ENCODE measurements at places on chromosomes 13 and 19.

DNA sequence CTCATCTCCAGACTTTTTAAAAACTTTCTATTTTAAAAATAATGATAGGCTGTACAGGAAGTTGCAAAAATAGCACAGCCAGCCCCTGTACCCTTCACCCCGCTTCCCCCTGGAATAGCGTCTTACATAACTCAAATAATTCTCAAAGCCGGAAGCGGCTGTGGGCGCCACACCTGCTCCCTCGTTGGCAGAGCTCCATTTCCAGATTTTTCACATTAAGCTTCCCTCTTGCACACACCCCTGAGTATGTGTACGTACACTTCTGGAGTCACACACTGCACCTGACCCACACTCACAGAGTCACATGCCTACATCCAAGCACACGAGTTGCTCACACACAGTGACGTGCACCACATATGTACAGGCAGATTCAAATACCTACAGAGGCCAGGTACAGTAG is 24.9 kb upstream of the DPP9 start:
- DNase-seq, result no peak

DNA sequence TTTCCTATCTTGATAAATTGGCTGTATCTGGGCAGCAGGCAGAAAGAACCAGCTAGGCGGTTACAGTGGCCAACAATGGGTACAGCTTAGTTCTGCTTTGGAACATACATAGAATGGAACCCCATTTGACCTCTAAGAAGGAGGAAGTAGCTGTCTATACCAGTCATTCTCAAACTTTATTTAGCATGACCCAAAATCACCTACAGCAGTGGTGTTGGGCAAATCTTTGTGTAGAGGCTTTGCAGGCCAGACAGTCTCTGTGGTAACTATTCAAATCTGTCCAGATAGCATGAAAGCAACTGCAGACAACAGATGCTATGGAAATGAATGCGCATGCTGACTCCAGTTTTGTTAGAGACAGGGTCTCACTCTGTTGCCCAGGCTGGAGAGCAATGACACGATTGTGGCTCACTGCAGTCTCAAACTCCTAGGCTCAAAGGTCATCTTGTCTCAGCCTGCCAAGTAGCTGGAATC is 12.0 kb upstream of the KCNC3 start:
- no peak for DNase-seq

- no peak for DNase-seq
These were observed 12.6 kb upstream of the CSNK1A1L start for GRCh38 chr13:37118016-37118415.

DNA sequence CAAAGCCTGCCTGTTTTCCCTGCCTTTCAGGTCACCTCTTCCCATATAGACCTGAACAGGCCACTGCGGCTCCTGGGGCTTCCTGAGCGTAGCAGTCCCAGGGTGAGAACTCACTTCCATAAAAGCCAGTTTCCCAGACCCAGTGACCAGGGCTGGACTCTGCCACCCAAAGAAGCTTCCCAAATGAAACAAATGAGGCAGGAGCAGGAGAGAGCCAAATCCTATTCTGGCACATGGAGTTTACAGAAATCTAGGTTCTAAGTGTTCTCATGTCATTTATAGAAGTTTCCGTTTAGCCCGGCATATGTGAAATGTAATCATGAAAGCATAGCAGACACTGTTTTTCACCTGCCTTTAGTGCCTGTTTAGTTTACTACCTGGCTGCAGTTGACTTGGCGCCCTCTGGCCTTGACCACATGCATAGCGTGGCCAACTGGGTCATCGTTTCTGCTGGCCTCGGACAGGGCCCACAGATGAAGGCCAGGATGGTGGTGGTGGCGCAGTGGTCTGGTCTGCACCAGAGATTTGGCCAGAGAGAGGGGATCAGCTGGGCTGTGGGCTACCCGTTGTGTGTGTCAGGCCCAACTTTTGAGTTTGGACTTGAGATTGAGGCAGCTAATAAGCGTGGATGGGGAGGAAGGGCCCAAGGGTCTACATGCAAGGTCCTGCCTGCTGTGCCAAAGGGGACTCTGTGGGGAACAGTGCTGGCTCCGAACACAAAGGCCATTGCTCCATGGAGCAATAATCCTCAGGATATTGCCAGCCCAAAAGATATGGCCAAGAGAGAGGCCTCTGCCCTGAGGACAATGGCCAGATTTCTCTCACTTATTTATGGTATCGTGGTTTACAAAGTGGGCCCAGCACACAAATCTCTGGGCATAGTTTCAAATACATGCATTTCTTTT is 43.3 kb downstream of the NFIX start:
- no peak for DNase-seq

- peak; percentile 26 for DNase-seq
These were observed 366 bp upstream of the KL start for GRCh38 chr13:33015791-33016323.

DNA sequence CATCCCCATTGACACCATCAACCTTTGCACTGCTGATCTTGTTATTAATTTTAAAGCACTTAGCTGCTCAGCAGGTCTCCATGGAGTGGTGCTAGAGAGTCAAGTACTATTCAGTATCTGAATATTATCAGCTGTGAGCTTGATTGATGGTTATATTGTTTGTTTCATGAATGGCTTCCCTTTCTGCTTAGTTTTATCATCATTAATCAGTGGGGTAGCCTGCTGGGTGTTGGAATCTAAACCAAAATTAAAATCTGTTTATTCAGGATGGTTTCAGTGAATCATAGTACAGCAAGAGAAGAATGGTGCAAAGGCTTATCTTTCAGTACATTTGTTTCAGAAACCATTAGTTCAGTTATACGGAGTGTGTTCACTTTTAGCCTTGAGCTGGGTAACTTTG is 42.5 kb upstream of the SCEL start:
- no peak for DNase-seq

- DNase-seq, result no peak
These were observed 242.4 kb downstream of the KCNRG start for GRCh38 chr13:50257646-50258045.

DNA sequence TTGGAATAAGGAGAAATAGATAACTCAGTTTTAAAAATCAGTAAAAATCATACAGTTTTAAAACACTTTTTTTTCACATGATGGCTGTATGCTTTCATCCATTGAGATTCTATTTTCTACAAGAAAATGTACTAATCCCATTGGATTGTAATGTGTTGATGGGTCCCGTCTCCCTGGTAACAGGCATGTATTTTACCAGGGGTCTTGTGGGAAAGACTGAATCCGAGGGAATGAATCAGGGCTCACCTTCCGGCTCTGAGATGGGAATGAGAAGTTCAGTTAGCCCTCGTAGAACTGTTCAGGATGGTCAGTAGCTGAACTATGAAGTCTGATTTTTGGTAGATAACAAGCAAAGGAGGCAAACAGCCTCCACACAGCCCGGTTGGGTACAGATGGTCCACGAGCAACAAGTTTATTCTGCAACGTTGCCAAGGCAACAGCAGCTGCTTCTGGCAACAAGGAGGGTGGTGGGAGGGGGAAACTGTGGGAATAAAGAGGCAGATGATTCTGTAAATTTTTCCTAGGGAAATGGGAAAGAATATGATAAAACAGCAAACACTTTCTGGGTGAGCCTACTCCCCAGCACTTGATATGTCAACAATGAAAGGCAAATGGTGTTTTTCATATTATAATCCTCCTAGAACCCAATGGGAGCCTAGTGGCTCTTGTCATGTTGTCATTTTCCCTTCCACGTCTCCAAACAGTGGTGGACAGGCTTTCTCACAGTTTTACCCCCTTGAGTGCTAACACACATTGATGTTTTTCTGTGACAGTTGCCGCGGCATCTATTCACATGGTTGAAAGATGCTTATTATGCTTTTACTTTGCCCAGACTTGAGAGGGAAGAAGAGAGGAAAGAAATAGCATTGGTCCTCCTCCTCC is 12.4 kb upstream of the SIAH3 start:
- no peak for DNase-seq

DNA sequence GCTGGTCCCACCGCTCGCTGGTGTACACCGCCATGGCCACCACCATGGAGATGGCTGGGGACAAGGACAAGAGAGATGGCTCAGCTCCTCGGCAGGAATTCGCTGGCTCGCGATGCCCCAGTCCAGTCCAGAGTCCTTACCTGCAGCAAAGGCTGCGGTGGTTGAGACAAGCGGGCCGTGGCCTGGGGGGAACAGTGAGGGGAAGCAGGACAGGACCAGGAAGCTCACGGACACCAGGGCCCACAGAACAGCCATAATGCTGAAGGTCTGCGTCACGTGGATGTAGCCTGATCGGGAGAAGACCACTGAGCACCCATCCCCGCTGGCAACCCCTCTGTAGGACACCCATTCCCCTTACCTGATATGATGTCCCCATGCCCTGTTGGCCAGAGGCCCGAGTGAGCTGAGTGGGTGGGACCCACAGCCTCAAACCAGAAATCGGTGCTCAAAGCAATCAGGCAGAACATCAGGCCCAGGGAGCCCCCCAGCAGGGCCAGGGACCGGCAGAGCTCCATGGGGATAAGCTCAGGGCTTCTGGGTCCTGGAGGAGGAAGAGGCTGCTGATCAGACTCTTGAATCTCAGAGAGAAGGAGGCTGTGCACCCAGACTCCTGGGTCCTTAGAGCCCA is 319 bp downstream of the NKG7 start:
- DNase-seq, result no peak

DNA sequence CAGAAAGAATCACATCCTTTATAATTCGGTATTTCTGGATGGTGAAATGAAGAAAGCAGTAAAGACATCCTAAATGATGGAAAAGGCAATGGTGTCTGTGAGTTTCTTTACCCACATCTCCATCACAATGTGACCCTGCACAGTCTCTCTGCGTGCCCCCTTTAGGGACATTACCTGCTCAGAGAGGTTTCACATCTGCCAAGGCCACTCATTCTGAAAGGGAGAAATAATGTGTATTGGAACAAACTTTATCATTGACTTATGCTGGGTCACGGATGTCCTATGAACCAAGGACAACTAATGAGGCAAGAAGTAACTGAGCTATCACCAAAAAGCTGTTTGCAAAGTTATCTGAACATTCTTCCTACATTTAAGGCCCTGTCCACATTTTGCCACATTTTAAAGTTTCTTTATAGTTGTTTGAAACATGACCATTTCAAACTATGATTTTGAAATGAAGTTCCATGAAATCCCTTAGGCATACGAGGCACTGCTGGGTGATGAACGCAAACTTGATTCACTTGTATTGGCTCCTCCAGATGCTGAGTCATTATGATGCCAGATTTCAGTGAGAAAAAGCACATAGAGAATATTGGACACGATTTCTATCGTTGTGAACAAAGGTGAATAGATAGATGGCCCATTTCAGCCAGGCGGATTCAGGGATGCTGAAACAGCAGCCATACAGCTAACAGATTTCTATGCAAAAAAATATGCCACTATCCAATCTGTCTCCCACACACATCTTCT is 63.5 kb upstream of the HMGB1 start:
- no peak for DNase-seq

DNA sequence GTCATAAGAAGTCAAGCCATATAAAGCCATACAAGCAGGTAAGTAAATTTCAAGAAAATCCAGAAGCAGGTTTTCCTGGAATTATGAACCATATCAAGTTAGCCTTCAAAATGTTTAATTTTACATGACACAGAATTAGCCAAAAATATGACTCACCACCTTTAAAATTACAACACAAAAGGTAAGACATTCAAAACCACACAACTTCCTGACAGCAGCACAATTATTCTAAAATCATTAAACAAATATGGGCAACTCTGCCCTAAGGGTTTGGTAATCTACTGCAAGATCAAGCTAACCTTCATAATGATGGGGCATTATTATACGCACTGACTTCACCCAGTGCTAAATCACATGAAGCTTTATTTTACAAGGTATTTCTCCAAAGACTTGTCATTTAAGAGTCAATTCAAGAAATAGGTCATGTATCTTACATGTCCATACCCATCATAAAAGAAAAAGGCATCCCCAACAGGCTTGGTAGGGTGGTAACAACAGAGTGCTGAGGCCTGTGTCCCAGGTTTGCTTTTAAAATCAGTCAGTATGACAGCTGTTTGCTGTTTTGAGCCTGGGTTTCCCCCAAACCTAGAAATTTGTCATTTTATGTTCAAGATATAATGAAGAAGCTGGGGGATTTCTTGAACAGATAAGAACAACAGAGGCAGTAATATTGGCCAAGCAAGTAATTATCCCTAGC is 15.2 kb downstream of the RCBTB1 start:
- DNase-seq, result no peak

DNA sequence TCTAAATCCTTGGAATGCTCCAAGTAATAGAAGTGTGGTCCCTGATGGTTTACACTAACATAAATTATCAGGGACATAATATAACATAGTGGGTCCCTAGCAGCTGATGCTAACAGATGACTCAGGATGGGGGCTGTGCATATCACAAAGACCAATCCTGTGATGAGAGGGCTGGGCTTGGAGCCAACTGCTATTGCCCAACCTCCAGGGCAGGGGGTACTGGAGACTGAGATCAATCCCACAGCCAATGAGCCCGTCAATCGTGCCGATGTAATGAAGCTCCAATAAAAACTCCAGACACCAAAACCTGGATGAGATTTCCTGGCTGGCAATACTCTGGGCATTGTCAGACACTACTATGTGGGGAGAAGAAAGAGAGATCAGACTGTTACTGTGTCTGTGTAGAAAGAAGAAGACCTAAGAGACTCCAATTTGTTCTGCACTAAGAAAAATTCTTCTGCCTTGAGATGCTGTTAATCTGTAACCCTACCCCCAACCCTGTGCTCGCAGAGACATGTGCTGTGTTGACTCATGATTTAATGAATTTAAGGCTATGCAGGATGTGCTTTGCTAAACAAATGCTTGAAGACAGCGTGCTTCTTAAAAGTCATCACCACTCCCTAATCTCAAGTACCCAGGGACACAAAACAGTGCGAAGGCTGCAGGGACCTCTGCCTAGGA is 33.4 kb downstream of the ABCC4 start:
- DNase-seq, result no peak

DNA sequence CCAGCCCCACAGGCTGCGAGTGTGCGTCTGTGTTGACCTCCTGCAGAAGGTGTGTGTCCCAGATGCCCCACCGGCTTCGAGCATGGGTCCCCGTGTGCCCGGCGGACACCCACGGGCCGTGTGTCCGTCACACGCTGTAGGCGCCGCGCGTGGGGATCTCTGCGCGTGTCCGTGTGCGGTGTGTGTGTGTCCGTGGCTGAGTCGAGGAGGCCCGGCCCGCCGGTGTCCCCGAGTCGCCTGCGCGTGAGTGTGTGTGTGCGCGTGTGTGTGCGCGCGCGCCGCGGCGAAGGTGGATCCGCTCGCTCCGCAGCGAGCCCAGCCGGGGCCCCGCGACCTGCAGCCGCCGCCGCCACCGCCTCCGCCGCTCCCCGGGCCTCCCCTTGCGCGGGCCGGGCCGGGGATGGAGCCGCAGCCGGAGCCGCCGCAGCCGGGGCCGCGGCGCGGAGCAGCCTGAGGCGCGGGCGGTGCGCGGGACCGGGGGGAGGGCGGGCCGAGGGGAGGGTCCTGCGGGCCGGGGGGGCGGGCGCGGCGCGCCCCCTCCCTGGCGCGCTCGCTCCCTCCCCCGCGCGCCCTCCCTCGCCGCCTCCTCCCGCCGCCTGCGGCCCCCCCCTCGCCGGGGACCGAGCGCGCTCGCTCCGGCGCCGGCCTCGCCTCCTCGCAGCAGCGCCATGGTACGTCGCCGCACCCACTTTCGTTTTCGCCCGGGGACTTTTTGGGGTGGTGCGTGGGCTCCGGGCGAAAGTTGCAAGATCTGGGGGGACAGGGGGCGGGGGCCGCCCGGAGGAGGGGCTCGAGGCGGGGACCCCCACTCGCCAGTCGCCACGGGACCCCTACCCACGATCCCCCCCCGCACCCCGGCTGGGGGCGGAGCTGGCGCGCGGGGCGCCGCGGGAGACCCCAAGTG is 7.1 kb upstream of the NFIC start:
- peak; percentile 79 for DNase-seq

Data from iPS-NIHi11 (cell line).